Stimulated activated CD4-positive, alpha-beta T cell treated with anti-CD3 and anti-CD28 coated beads, Interleukin-15, amount 100 ng/mL, for 1 hour (primary cell): ENCODE measurements at places on chromosomes 1 and 21.

DNA sequence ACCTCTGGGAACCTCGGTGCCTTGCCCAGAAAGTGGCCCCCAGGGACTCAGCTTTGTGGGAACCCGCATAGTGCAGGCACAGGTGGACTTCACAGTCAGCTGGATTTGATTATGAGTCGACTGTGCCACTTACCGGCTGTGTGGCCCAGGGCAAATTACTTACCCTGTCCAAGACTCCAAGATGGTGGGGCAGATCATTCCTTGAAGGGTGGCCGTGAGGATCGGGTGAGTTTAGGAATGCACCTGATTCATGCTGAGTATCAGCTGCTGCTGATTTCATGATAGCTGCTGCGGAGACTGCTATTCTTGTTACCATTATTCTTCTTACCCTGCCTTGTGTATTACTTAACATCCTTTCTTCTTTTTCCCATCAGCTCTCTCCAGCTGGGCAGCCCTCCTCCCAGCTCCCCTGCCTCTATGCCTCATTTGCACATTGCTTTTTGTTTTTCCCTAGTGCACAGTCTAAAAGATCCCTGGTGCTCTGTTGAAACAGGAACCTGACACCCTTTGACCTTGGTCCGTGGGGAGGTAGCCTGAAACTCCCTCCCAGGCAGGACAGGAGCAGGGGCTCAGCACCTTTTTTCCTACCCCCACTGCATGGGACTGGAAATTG is 40.5 kb upstream of the FHAD1 start:
- DNase-seq = no peak

GRCh38 chr1:23135268-23135667 is 33.4 kb downstream of the LUZP1 start:
- no peak for DNase-seq

- no peak for DNase-seq
Observed at GRCh38 chr1:88357729-88358128, 326.3 kb upstream of the PKN2 start.

DNA sequence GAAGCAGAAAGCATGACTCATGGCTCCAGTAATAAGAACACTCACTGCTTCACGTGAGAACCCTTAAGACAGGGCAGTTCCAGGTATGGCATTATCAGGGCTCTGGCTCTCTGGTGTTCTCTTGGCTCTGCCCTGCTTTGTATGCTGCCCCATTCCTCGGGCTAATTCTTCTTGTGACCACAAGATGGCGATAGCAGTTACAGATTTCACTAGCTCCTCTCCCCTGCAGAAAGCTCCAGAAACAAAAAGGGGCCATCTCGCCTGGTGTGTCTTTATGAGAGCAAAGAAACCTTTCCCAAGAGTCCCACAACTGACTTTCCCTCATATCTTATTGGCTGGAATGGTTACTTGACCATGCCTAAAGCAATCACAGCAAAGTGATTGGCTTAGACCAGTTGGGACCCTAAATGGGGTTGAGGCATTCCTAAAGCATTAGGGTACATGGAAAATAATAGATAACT is 60.1 kb downstream of the F3 start:
- no peak for DNase-seq

GRCh38 chr1:94562519-94563260 is 21.1 kb upstream of the F3 start:
- no peak for DNase-seq

DNA sequence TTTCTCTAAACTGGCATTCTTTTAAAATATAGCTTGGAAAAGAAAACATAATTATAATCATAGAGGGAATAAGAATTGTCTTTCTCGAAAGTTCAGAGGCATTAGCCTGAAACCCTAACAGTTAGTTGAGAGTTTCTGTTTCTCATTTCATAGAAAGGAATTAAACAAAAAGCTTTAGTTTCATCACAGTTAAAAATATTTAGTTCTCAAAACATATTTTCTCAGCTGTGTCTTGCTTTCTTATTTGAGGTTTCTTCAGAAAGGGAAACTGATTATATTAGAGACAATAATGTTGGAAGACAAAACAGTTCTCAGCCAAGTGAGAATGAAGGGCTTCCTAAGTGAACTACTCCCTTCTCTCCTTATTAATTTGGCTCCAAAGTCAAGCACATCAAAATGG is 75.4 kb upstream of the C1orf105 start:
- no peak for DNase-seq

GRCh38 chr21:26559099-26559498 is 14.0 kb downstream of the CYYR1 start:
- DNase-seq = no peak

GRCh38 chr1:164991763-164992314 is 364.7 kb downstream of the LMX1A start:
- DNase-seq = no peak

DNA sequence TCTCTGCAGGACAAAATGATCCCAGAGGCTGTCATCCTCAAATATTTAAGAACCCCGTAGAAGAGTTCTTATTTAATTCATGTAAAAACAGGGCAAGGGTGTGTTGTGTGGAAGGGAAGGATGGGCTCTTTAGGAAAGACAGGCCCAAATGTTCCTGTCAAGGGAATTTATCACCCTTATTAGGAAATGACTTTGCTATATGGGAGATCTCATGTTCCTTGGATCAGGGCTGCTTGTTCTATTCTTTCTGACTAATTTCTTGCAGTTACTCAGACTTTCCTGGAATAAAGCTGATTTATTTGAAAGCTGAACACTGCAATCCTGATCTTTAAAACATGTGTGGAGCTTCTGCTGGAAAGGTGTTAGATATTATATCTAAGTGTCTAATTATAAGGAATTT is 72.8 kb downstream of the SELENOF start:
- no peak for DNase-seq

- no peak for DNase-seq
Observed at GRCh38 chr1:29312469-29313461, 76.4 kb downstream of the PTPRU start.

GRCh38 chr21:31111093-31111492 is 72.8 kb upstream of the KRTAP19-8 start:
- no peak for DNase-seq

GRCh38 chr1:43057567-43057966 is 98.9 kb upstream of the SLC2A1 start:
- no peak for DNase-seq

DNA sequence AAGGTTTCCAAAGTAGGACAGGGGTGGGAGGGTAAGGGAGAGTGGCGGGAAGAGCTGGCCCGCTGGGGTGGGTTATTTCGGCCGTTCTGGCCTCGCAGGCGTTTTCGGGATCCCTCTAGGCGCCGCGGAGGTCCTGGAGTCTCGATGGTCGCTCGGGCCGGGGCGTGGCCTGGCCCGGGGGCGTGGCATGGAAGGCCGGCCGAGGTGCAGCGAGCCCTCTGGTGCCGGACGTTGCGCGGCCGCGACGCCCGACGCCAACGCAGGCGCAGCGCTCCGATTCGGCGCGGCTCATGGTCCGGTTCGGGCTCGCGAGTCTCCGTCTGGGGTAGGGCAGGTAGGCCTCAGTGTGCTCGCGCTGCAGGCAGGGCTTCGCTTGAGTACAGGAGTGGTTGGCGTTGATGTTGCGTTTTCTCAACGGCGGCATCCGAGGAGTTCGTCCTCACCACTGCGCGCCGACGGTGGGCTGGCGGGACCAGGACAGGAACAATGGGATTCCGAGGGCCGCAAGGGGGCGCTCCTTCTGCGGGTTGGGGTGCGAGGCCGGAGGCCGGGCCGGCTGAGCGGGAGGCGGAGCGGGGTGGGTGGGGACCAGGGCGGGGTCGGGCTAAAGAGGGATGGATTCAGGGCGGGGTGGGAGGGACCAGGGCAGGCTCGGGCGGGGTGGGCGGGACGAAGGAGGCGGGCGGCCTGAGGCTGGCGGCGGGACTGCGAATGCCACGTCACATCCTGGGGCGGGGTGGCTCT is at the start of gene PGBD2:
PGBD2 (plus strand) TSS at position 227 of the 744 bp plus-strand sequence. CDS start 7,628 bp downstream, outside the sequence.
- peak; percentile 95 for DNase-seq

DNA sequence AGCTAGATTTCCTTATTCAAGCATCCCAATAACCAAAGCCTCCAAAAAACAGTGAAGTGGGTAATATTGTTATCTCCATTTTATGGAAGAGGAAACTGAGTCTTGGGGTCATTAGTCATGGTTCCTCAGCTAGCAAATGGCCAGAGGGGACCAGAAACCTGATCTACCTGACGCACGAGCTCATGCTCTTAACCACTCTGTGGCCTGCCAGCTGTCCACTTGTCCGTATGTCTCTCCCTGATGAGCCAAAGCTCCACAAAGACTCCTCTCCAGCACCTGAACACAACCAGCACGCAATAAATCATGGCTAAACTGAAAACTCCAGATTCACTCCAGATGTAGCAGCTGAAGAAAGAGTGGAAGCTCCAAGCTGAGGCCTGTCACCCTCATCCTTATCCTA is 5.8 kb downstream of the CAPN8 start:
- no peak for DNase-seq

- DNase-seq = no peak
Observed at GRCh38 chr1:47689894-47690293, 252.1 kb downstream of the FOXD2 start.

- DNase-seq = no peak
Observed at GRCh38 chr1:72284348-72285073, 2.2 kb upstream of the NEGR1 start.

GRCh38 chr1:228211531-228212414 is 3.9 kb downstream of the OBSCN start:
- no peak for DNase-seq

GRCh38 chr1:40703316-40703715 is 11.8 kb downstream of the NFYC start:
- no peak for DNase-seq

- no peak for DNase-seq
Observed at GRCh38 chr21:45938811-45939520, 42.6 kb upstream of the COL6A1 start.

- no peak for DNase-seq
Observed at GRCh38 chr1:184900507-184900906, 73.8 kb downstream of the NIBAN1 start.

DNA sequence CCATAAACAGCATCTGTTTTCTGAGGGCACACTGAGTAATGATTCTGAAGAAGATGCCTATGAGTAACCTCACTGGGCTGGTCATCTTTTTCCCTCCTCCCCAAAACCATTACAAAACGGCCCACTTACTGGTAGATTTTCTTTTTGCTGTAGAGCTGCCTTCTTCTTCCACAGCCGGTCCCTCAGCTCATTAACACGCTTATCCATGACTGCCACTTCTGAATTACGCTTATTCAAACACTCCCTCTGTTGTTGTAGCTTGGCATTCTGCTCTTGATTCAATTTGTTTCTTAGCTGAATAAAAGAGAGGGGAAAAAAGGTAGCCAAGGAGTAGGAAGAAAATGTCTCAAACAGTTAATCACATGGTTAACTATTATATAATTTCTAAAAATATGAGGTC is 43.1 kb downstream of the TP53BP2 start:
- DNase-seq = no peak

- DNase-seq = no peak
Observed at GRCh38 chr1:50879137-50879536, 80.9 kb downstream of the FAF1 start.
